Fibroblast of pulmonary artery (primary cell): ENCODE measurements at places on chromosomes 16 and 17.

GRCh38 chr16:66113223-66113622 is 253.3 kb upstream of the CDH5 start:
- DNase-seq, result no peak

DNA sequence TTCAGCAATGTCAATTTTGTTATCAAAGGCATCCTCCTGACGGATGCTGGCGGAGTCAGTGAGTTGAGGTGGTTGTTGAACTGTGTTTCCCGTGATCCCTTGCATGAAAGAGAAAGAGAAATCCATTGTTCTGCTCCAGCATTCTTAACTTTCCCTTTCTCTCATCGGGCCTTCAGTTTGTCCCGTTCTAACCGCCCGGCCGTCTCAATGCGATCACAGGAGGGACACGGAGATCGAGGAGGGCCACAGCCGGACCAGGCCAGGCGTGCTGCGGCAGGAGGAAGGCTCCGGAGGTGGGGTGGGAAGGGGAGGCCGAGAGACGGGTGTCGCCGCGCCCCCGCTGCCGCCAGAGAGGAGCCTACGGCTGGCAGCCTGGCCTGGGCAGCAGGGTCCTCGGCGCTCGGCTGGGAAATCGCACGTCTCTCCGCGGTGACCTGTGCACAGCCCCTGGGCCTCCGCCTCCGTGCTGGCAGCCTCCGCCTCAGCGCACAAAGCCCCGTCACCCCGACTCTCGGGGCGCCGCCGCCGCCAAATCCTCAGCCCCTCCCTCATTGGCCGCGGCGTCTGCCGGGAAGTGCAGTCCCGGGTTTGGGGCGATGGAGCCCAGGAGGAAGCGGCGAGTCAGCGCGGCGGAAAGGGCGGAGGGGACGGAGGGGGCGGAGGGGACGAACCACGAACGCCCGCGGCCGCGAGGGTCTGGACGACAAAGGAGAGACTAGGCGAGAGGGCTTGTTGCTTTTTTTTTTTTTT is 38.1 kb downstream of the SOST start:
- peak; percentile 61 for DNase-seq

DNA sequence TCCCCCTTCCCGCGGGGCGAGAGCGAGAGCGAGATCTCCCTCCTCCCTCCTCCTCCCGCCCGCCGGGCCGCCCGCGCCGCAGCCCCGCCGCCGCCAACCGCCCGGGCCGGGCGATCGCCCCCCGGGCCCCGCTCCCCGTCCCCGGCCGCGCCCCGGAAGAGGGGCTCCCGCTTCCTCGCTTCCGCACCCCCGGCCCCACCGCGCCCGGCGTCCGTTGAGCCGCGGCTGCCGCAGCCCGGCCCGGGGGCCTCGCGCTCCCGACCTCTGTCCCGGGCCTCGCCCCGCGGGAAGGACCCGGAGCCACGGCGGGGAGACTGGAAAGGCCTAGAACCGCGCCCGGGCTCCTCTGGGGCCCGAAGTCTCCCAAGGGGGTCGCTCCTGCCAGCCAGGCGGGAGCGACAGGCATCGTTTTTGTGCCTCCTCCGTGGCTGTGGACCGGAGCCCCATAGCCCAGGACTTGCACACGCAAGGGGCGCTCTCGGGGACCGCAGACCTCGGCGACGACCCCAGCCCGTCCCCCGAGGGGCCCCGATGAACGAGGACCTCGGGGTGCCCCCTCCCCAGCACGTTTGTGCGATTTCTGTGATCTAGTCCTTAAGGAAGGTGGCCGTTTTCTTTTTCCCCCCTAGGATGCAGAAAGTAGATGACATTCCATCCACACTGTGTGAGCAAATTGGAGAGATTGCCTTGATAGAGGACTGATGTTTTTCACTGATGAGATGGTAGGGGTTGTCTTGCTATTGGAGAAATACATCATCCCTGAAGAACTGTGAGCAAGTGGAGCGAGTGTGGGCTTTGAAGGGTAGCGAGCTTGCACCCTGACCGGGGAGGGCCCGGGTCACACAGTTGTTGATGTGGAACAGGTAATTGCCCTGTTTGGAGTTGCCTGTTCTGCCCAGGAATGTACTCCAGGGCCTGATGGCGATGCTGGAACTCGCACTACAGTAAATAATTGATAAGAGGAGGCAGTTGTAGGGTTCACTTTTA is 611 bp downstream of the BANP start:
- no peak for DNase-seq

DNA sequence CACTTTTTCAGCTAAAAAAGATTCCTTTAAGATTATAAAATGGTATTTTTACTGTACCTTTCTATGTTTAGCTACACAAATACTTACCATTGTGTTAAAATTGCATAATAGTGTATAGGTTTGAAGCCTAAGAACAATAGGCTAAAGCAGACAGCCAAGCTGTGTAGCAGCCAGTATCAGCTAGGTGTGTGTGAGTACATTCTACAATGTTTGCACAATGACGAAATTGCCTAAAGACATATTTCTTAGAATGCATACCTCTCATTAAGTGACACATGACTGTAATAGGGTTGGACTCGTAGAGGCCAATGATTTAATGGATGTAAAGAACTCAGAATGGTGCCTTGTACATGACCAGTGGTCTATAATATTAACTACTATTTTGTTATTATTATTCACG is 1.9 kb upstream of the MT1B start:
- DNase-seq, result no peak

- DNase-seq, result peak; percentile 53
Measured at GRCh38 chr16:68590201-68590994, 51.3 kb downstream of the ZFP90 start.

GRCh38 chr17:68849673-68850610 is 105.2 kb downstream of the ABCA8 start:
- DNase-seq, result no peak

DNA sequence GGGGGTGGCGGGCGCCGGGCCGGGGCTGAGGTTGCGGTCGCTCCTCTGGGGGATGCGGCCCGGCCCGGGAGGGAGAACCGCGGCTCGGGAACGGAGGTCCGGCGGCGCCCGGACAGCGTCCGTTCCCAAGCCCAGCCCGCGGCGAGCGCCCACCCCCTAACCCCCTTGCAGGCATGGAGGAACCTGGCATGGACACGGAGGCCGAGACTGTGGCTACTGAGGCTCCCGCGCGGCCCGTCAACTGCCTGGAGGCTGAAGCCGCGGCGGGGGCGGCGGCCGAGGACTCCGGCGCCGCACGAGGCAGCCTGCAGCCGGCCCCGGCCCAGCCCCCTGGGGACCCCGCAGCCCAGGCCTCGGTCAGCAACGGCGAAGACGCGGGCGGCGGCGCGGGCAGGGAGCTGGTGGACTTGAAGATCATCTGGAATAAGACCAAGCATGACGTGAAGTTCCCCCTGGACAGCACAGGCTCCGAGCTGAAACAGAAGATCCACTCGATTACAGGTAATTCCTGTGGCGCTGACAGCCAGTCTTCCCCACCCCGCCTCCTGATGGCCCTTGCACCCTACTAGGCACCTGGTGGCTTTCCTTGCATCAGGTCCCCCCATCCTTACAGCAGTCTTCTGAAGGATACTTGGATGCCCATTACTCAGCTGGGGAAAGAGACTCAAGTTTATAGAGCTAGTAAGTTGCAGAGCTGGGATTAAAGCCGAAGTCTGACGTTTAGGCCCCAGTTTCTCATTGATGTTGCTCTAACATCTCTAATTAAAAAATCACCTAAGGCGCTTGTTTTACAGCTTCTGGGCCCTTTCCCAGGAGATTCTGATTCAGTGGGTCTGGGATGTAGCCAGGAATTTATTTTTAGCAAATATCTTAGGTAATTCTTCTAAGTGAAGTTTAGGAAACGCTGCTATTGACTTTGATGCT is 514 bp downstream of the UBFD1 start:
- DNase-seq, result peak; percentile 33

GRCh38 chr16:22948603-22949368 is 134.8 kb downstream of the HS3ST2 start:
- peak; percentile 76 for DNase-seq

DNA sequence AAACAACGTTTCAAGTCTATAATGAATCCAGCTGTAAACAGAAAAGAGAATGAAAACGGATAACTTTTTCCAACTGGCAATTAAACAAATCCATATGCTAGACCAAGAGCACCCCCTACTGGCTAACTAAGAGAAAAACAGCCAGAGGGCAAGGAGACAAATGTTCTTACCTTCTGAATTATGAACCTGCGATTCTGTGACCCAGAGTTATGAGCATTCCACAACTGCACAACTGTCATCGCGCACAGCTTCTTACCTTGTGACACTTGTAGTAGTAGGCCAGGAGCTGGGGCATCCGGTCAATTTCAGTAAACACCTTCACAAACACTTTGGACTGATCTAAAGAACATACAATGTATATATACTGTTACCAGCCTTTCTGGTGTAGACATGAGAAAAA is 18.6 kb downstream of the COG7 start:
- peak; percentile 86 for DNase-seq

- no peak for DNase-seq
Measured at GRCh38 chr16:82660966-82661365, 34.2 kb downstream of the CDH13 start.

DNA sequence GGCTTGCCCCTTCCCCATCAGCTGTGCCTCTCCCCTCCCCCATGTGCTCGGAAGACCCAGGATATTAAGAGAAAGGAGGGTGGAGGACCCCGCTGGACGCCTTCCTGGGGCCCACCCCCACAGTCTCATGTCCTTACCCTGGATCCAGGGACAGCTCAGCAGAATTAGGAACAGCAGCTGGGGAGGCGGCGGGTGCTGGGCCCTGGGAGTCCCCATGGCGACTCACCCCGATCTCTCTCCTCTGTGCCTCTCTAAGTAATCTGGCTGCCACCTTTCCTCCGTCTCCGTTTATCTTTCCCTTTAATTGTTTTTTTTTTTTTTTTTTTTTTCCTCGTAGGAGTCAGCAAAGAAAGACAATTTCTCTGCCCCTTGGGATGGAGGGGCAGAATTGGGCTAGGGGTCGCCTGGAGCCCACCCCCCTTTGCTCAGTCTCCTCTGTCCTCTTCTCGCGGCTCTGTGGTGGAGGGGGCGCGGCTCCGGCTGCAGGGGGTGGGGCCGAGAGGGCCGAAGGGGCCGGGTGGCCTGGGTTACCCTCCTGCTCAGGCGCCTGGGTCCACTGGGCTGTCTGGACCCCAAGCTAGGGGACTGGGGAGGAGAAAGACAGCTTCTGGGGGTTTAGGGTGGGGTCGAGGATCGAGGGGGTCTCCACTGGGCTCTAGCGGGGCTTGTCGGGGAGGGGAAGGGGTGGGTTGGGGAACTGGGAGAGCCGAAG is 390 bp downstream of the SEZ6L2 start:
- no peak for DNase-seq

DNA sequence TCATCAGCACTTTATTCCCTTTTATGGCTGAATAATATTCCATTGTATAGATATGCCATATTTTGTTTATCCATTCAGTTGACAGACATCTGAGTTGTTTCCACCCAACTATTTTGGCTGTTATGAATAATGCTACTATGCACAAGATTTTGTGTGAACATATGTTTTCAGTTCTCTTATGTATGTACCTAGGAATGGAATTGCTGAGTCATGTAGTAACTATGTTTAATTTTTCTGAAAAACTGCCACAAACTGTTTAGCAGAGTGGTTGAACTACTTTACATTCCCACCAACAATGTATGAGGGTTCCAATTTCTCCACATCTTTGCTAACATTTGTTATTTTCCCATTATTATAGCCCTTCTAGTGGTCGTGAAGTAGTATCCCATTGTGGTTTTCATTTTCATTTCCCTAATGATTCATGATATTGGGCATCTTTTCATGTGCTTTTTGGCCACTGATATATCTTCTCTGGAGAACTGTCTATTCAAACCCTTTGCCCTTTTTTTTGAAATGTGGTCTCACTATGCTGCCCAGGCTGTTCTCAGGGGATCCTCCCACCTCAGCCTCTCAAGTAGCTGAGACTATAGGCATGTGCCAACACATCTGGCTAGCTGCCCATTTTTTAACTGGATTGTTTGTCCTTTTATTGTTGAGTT is 26.3 kb downstream of the SMURF2 start:
- DNase-seq, result peak; percentile 82
